ENCODE measurements at places on chromosomes 2 and 18.

DNA sequence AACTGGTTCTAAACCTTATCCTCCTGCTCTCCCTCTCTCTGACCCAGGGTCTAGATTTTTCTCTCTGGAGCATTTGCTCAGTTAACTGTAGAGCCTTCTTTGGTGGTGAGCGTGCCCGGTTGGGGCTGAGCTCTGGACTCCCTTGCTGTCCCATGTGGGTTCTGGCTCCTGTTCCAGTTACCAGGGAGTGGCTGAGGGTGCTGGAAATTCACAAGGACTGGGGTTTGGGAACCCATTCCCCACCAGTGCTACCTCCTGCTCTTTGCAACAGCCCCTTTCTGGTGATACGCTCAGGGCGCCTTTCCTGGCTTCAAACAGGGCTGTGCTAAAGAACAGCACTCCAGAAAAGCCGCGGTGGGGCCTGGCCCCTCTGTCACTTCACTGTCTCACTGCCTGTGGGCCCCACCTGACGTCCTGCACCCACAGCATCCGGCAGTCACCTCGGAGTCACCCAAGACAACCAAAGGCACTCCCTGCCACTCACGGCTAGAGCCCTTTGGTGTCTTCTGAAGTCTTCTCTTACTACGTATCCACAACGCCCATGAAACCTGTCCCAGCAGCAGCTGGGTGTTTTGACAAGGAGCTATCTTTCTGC lies 41.3 kb downstream of the CAPN13 start:
- DNase-seq, result no peak

- DNase-seq, result no peak
These were observed 64.9 kb downstream of the ZNF521 start for GRCh38 chr18:25287106-25287505.

- DNase-seq, result peak; percentile 64
These were observed 17.7 kb upstream of the EN1 start for GRCh38 chr2:118865106-118865505.

GRCh38 chr2:127105656-127106456 lies 1.1 kb downstream of the BIN1 start:
- DNase-seq, result no peak

- DNase-seq, result no peak
These were observed 356.9 kb downstream of the ZNF521 start for GRCh38 chr18:24995056-24995455.

GRCh38 chr2:69177785-69178636 lies 165.0 kb downstream of the ANTXR1 start:
- DNase-seq, result peak; percentile 95

DNA sequence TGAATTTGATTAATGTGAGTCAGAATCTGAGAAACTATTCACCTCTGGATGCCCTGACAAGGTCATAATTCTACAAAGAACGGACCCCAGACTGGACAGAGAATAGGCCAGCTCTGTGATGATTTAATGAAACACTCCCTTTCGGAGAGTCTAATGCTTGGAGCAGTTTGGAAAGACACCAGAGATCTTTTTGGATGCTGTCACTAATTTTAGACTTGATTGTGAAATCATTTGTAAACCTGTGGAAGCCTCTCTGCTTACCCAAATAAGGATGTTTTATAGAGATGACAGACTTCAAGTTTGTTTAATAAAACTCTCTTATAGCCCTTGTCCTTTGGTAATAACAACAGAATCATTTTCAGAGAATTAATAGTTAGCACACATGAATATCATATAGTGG lies 83.5 kb downstream of the MYL12B start:
- no peak for DNase-seq

GRCh38 chr2:97722227-97722626 lies 8.9 kb downstream of the ZAP70 start:
- no peak for DNase-seq

DNA sequence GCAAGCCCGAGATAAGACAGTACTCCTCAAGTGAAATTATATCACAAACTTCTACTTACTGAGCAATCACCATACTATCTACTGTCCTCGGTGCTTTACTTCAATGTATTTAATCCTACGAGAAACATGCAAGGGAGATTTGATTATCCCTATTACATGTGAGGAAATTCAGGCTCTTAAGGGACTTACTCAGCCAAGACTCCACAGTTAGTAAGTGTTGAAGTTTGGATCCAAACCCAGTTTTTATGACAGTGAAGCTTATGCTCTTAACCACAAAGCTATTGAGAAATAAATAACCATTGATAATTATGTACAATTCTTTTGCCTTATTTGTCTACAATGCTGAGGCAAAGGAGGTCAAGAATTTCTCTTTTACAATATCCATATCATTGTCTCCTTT lies 672.9 kb upstream of the ACVR2A start:
- DNase-seq, result no peak

Measured in A172 (cell line).